GM23248 (cell line): ENCODE measurements at places on chromosomes 2 and 18. TPM values are rescaled to one million over a fixed set of nuclear protein-coding genes. Genes with fewer than 3 reads are reported as not detected.

DNA sequence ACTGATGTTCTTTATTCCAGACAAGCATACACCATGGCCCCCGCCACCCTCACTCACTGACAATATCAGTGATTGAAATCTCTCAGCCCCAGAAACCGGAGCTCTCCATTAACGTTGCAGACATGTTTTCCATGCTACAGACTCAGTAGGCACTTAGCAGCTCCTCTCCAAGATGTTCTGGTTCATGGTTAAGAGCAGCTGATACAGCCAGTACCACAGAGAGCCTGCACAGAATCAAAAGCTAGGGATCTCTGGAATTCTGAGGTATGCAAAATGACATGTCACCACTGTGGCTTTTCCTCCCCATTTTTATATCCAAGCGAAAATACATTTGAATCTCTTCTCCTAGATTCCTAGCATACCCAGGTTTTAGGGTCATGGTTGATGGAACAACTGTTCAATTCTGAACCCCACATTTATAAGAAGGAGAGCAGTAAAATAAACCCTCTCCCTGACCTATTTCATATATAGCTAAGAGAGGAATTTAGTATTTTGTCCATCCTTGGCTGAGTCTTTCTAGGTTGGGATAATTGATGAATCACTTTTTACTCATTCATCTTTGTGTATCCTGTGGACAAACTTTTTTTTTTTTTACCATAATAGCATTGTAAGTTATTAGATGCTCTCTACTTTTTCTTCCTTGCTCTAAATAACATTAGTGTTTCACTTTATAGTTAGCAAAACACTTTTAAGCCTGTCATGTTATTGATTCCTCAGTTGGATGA, 488.4 kb upstream of the PIK3C3 start:
- DNase-seq: no peak

DNA sequence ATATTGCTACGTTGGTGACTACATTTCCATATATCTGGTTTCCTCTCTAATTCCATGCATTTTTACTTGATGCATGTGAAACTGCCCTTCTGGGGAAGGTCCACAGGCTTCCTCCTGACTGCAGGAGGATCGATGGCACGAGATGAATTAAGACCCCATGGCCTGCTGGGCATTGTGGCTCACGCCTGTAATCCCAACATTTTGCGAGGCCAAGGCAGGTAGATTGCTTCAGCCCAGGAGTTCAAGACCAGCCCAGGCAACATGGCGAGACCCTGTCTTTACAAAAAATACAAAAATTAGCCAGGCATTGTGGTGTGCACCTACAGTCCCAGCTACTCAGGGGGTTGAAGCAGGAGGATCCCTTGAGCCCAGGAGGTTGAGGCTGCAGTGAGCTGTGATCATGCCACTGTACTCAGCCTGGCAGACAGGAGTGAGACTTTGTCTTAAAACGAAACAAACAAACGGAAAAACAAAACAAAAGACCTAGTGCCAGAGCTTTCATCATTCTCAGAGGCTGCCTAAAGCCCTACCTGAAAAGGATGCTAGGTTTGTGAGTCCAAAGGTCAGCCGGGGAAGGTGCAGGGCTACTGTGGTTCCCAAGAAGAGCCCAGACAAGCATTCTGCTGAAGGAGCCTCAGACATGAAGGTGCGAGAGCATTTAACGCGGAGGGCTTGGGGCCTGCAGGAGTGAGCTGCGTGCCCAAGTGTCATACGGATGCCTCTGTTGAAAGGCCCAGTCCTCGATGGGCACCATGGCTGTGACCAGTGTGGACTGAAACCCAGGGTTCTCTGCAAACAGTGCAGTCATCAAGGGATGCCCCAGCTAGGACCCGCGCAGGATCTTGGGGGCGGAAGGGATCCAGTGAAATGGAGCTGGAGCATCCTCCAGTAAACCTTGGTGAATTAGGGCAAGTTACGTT, 21.6 kb downstream of the GPR55 start:
- no peak for DNase-seq

MAL gene
- not detected in 2 replicates for total RNA-seq

GRCh38 chr18:46174342-46175041, 70.3 kb downstream of the HAUS1 start:
- DNase-seq: peak; percentile 78

DNA sequence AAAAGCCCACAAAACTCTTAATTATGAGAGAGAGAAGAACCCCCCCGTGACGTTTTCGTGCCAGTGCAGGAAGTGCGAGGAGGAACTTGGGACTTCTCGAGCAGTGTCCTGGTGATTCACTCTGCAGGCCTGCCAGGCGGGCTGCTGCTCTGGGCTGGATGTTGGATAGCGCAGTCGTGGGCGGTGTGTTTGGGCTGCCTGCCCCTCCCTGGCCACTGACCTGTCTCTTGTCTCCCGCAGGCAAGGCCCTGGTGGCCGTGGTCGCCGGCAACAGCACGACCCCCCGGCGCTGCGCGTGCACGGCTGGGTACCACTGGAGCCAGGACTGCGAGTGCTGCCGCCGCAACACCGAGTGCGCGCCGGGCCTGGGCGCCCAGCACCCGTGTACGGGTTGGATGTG, 29.0 kb downstream of the TNFRSF11A start:
- DNase-seq: no peak

GRCh38 chr2:166892397-166892796, 4.1 kb downstream of the XIRP2 start:
- DNase-seq: no peak

DNA sequence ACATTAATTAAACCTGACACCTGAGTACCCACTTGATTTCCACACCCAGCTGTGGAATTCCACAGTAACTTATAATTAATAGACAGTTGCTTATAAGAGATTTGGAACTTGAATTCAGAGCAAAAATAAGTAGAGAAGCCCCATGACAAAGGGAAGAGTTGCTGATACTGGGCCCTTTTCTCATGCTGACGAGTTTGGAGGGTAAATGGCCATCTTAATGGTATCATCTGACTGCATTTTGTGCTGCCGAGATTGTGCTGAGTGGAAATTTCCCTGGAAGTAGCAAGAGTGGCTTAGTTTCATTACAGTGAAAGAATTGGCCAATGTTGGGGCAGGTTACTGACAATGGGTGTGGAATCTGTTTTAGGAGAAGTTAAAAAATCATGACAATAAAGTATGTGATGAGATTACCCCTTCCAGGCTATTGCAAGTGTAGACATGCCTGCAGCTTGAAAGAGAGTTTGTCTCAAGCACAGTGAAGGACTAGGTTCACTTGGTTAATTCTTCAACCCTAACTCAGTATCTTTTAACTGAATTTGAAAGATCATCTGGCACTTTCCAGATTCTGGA, 49.9 kb downstream of the VSNL1 start:
- DNase-seq: no peak

DNA sequence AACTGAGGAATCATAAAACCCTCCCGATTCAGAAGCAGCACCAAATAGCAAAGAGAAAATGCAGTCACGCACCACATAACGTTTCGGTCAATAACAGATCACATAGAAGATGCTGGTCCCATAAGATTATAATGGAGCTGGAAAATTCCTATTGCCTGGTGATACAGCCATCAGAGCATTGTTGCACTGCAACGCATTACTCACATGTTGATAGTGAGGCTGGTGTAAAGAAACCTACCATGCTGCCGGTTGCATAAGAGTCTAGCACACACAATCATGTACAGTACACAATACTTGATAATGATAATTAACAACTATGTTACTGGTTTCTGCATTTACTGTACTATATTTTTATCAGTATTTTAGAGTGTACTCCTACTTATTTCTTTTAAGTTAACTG, 32.5 kb downstream of the RNF152 start:
- peak; percentile 13 for DNase-seq

CLEC4F gene
- total RNA-seq: not detected in 2 replicates

GRCh38 chr2:1744446-1745170, at the start of gene PXDN:
Gene PXDN (minus strand): TSS chr2:1744515. CDS start chr2:1744455, 60 bp downstream.
- peak; percentile 86 for DNase-seq

LCT gene
- under 0.01 and 0.25 TPM in 2 replicates for total RNA-seq

GRCh38 chr18:79988071-79988450, 302 bp downstream of the TXNL4A start:
- DNase-seq: peak; percentile 74

- no peak for DNase-seq
Measured at GRCh38 chr2:26471289-26471688, 6.6 kb downstream of the OTOF start.

DNA sequence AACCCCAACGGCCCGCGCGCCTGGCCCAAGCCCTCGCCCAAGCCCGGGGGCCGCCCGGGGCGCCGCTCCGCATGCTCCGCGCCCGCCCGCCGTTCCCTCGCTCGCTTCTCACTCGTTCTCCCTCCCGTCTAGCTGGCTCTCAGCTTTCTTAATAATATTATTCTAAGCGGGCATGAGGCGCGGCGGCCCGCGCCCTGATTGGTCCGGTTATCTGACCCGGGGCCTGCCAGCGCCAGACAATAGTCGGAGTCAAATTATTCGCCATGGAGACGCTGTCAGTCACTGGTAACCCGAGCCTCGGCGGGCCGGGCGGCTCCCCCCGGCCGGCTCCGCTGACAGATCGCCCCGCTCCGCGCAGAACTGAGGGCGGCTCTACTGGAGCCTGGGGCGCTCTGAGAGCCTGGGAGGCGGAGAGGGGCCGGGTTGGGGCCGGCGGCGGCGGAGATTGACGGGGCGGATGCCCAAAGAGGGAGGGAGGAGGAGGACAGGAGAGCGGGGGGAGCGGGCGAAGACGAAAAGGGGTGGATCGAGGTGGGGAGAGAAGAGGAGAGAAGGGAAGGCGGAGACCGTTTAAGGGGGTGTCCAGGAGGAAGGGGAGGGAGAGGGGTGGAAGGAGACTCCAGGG, at the start of gene SIX2:
TSS of gene SIX2 (minus strand) at position 150 of the 625 bp plus-strand sequence. CDS start 342 bp downstream, outside the sequence.
- peak; percentile 93 for DNase-seq

GRCh38 chr2:161273038-161273760, 35.0 kb upstream of the PSMD14 start:
- DNase-seq: peak; percentile 63

GRCh38 chr2:289362-290089, 1.6 kb upstream of the ALKAL2 start:
- DNase-seq: peak; percentile 45

LRRTM4 gene
- total RNA-seq: not detected in 2 replicates

GRCh38 chr2:71347517-71347916, 15.9 kb downstream of the ZNF638 start:
- peak; percentile 46 for DNase-seq

- peak; percentile 25 for DNase-seq
Measured at GRCh38 chr2:67974559-67975430, 88.0 kb downstream of the C1D start.

DNA sequence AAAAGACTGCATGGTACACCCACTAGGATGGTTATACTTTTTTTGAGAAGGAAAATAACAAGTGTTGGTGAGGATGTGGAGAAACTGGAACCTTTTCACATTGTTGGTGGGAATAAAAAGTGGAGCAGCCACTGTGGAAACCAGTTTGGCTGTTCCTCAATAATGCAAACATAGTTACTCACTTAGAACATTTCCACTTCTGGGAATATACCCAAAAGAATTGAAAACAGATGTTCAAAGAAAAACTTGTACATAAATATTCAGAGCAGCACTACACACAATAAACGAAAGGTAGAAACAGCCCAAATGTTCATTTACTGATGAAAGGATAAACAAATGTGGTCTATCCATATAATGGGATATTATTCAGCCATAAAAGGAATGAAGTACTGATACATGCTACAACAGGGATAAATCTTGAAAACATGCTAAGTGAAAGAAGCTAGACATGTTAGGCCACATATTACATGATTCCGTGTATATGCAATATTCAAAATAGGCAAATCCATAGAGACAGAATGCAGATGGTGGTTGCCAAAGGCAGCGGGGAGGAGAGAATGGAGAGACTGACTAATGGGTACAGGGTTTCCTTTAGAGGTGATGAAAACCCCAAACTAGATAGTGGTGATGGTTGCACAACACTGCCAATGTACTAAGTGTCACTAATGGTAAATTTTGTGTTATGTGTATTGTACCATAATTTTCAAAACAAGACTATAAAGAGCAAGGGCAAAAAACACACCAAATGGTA, 20.9 kb upstream of the LMAN1 start:
- DNase-seq: peak; percentile 61

DNA sequence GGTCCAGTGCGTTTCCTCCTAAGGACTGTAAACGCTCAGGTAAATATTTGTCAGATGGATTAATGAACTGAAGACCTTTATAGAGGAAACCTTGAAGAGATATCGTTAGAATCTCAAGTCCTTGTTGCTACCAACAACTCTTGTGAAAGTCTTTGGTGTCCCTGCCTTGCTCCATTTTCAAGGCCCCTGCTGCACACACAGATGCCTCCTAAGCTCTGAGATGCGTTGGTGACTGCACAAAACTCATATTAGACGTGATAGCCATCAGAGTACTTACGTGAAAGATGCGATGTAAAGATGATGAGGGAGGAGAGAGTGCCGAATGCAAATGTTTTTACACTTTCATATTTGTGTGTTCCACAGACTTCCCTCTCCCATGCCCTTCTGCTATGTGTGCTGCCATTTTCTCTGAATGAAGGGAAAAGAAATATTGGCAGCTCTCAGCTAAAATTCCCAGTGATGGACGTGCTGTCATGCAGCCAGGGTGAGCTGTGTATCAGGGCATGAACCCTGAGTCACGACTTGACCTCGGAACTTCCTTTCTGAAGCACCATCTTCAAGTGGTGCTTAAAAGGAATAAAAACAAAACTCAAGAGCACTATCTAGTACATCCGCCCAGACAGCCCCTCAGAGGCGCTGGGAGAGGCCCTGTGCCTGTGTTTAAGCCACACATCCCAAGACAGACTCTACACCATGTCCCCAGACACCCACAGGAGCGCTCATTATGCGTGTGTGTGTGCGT, 117.4 kb downstream of the FAM210A start:
- DNase-seq: no peak

- DNase-seq: no peak
Measured at GRCh38 chr18:60406721-60407120, 34.1 kb upstream of the MC4R start.

G6PC2 gene
- total RNA-seq: not detected in 2 replicates

DNA sequence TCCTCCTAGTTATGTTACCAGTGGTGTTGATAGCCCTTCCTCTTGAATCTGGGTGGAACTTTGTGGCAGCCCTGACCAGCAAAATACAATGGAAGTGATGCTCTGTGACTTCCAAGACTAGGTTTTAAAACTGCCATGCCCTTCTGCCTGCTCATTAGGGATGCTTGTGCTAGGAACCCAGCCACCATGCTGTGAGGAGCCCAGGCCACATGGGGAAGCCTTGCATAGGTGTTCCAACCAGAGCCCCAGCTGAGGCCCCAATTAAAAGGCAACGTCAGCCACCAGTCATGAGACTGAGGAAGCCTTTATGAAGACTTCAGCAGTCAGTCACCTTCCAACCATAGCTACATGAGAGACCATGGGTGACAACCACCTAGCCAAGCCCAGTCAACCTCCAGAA, 14.0 kb upstream of the MAPRE2 start:
- no peak for DNase-seq
